ENCODE measurements at places on chromosomes 16 and 17.

- DNase-seq = no peak
Measured at GRCh38 chr16:85687651-85688471, 893 bp downstream of the GINS2 start.

- no peak for DNase-seq
Measured at GRCh38 chr17:59424331-59424730, 92.9 kb downstream of the YPEL2 start.

DNA sequence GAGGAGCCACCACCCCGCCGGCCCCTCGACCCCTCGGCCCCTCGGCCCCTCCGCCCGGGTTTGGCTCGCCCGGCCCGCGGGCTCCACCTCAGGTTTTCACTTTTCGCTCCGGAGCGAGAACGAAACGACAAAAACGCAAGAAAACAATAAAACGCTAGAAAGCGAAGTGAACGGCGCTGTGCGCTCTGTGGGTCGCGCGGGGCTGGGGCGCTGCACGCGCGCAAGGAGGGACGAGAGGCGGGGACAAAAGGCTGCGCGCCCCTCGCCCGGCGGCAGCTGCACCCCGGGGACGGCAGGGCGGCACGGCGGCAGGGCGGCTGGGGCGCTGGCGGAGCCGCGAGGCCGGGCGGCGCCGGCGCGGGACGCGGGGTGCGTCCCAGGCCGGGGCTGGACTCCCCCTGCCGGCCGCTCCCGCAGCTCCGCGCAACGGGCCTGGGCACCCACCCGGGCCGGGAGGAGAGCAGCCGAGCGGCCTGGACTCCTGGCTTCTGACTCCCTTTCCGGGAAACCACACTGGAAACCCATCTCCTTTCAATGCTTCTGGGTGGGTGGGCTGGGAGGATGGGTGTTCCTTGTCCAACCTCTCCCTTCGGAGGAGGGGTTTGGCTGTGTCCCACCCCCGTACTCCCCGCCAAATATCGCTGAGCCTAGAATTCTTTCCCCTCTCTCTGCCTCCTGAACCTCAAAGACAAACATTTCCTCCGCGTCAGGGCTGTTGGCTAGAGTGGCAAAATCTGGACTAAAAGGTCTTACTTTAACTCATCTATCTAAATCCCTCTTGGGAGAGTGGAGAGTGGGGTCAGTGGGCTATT lies 9.9 kb downstream of the TBX2 start:
- DNase-seq = no peak

DNA sequence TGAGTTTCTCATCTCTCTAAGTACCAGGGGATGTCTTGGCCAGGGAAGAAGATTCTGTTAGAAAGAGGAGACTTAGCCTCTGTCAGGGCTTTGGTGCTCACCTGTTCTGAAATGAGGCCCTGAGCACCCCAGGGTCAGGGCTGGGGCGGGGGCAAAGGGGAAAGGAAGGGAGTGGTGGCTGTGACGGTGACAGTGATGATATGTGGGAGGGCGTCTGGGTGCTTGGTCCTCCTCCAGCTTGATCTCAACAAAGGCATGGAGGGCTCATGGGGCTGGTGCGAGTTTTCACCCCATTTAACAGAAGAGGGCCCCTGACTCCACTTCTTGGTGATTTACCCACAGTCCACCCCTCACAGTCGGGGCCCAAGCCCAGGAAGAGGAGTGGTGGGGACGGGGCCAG lies 15.1 kb downstream of the SOX8 start:
- no peak for DNase-seq

DNA sequence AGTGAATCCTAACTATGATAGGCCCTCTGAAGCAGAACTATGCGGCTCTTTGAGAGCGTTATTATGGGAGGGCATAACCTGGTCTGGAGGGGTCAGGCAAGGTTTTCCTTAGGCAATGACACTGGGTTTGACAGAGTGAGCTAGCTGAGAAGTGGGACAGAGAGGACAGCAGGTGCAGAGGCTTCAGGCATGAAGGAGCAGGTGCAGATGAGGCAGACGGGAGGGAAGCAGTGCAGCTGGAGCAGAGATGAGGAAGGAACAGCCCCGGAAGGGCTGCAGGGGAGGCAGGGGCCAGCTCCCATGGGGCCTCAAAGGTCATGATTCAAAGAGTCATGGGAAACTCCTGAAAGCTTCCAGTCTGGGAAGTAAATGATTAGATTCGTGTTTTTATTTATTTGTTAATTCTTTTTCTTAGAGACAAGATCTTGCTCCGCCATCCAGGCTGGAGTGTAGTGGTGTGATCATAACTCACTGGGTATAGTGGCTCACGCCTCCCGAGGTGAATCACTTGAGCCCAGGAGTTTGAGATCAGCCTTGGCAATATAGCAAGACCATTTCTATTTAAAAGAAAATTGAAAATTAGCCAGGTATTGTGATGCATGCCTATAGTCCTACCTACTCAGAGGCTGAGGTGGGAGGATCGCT lies 5.4 kb downstream of the MARCHF10 start:
- no peak for DNase-seq

- no peak for DNase-seq
Measured at GRCh38 chr17:38543403-38544174, 62.2 kb downstream of the SRCIN1 start.

GRCh38 chr17:77894126-77894956 lies 64.2 kb upstream of the TNRC6C start:
- no peak for DNase-seq

DNA sequence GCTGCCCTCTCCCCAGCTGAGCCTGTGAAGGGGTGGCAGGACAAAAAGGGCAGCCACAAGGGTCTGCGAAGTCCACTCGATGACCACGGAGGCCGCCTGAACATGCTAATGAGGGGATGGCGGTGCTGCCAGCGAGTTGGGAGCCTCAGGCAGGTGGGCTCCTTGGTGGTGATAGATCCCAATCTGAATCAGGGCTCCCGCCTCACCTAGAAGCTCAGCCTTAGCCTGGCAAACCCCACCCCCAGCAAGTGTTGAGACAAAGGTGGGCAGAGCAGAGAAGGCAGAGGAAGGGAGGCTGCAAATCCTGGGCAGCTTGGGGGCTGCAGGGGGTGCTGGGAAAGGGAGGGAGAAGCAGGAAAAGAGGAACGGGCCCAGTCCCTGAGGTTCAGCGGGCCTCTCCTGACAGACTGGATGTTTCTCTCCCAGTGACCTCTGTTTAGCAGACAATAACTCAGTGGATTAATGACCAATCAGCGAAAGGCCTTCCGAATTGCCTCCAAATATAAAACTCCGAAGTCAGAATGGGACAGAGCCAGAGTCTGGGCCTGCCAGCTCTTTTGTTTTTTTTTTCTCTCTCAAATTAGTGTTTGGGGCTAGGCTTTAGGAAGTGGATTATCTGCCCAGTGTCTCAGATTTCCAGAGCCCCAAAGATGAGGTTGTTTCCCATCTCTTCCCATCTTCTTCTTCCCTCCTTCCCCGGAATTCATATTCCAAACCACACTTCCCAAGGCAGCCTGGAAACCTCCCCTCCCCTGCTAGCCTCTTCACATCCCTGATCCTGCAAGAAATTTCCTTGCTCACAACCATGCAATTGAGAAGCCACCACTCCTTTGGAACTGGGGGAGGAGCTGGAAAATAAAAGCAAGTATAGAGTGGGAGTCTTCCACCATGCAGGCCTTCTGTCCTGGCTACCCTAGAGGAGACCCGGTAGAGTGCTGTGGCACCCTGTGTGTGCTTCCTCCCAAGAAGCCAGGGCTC lies 15.2 kb upstream of the HOXB2 start:
- DNase-seq = no peak

DNA sequence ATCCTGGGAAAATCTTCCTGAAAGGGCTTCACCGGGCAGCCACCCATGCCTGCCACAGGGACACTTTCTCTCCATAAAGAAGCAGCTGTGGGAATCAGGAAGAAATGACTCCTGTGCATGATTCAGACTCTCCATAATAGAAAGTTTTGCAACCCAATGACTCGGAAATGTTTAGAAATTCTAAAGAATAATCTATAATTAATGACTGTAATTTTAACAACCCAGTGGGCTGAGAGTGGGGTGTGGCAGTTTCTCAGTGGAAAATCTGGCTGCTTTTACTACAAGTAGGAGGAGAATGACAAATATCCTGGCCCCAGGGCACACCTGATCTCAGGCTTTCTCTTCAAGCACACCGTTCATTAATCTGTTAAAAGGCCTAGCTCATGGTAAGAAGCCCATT lies 25.7 kb downstream of the IRF8 start:
- no peak for DNase-seq

DNA sequence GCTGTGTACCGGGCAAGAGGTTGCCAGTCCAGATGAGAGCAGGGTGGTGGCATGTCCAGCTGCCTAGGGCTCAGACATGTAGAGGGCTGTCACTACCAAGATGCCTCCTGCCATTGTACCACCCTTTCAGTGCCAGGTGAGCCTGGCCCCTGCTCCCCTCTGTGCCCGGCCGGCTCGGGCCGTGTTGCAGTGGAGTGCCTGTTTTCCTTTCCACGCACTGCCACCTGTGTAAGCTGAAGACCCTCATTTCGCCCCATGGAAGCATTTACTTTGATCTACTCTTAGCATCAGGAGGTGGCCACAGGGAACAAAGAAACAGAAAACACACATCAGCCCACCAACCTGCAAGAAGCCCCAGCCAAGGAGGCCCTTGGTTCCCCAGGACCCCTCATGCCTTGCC lies 4.6 kb upstream of the RBFOX3 start:
- no peak for DNase-seq

- no peak for DNase-seq
Measured at GRCh38 chr17:43974382-43975266, 20.9 kb upstream of the PYY start.

- DNase-seq = no peak
Measured at GRCh38 chr16:3953728-3954410, 73.4 kb upstream of the CREBBP start.

- DNase-seq = no peak
Measured at GRCh38 chr16:86882586-86883280, 304.4 kb downstream of the FOXL1 start.

DNA sequence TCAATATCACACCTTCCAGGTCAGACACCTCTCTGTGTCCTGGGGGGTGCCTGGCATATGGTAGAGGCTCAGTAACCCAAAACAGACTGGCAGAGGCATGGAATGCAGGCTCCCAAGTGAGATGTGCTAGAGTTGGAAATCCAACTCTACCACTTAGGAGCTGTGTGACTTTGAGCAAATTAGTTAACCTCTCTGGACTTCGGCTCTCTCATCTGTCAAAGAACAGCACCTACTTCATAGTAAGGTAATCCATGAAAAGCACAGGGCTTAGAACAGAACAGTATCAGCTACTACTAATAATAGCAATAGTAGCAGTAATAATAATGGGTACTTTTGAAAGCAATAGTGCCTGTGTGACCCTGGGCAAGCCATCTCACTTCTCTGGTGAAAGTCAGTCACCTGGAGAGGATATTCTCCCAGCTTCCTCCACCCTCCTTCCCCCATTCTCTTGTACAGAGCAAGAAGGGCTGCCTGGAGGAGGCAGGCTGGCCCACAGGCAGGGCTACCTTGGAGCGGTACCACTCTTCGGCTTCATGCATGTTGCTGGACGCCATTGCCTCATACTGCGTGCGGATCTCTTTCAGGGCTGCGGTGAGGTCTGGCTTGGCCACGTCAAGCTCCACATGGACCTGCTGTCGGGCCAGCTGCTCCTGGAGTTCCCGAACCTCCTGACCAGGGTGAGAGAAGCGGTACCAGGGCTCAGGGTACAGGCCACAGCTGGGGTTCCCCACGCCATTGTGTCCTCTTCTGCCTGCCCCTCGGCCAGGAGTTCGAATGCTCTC lies 2.3 kb downstream of the GFAP start:
- DNase-seq = no peak

DNA sequence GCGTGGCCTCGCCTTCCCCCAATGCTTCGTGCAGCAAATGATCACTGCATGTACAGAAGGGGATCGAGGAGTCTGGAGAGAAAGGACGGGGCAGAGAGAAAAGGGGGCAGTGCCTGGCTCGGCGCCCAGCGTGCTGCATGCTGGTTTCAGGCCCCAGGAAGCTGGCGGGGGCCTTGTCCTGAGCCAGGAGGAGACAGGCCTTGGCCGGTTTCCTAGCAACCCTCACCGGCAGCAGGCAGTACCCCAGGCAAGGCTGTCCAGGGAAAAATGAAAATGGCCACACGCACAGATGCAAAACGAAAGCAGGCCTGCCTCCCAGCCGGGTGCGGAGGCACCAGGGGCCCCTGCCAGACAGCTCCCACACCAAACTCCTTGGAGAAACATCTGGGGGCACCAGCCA lies 126.3 kb downstream of the ZFHX3 start:
- DNase-seq = no peak

GRCh38 chr16:11107780-11108465 lies 148.1 kb downstream of the SOCS1 start:
- DNase-seq = no peak

GRCh38 chr16:58658796-58659211 lies 25.8 kb downstream of the SLC38A7 start:
- no peak for DNase-seq

- DNase-seq = peak; percentile 58
Measured at GRCh38 chr16:3444032-3444388, 530 bp downstream of the NAA60 start.

DNA sequence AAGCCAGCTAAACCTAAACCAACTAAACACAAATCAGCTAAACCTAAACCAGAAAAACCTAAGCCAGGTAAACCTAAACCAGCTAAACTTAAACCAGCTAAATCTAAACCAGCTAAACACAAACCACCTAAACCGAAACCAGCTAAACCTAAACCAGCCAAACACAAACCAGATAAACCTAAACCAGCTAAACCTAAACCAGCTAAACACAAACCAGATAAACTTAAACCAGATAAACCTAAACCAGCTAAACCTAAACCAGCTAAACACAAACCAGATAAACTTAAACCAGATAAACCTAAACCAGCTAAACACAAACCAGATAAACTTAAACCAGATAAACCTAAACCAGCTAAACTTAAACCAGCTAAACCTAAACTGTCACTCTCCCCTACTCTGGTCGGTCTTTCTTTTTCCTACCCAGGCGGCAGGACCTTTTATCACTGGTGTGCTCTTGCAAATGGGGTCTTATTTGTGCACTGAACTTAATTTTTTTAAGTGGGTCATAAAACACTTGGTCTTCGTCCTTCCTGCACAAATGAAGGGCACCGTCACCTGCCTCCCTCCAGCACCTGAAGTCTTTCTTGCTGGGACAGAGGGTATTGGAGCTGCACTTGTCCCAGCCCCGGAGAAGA lies 7.2 kb downstream of the EVPL start:
- DNase-seq = no peak

- peak; percentile 78 for DNase-seq
Measured at GRCh38 chr16:81823111-81823510, 44.0 kb downstream of the PLCG2 start.

GRCh38 chr16:3997231-3997841 lies 116.8 kb upstream of the CREBBP start:
- no peak for DNase-seq

GRCh38 chr16:11224096-11224893 lies 31.7 kb downstream of the SOCS1 start:
- DNase-seq = peak; percentile 36

All from hematopoietic multipotent progenitor cell (in vitro differentiated cells).